T follicular helper cell (primary cell): ENCODE measurements at places on chromosomes 2 and 18.

GRCh38 chr2:173305303-173305702 is 49.4 kb upstream of the CDCA7 start:
- DNase-seq: no peak

DNA sequence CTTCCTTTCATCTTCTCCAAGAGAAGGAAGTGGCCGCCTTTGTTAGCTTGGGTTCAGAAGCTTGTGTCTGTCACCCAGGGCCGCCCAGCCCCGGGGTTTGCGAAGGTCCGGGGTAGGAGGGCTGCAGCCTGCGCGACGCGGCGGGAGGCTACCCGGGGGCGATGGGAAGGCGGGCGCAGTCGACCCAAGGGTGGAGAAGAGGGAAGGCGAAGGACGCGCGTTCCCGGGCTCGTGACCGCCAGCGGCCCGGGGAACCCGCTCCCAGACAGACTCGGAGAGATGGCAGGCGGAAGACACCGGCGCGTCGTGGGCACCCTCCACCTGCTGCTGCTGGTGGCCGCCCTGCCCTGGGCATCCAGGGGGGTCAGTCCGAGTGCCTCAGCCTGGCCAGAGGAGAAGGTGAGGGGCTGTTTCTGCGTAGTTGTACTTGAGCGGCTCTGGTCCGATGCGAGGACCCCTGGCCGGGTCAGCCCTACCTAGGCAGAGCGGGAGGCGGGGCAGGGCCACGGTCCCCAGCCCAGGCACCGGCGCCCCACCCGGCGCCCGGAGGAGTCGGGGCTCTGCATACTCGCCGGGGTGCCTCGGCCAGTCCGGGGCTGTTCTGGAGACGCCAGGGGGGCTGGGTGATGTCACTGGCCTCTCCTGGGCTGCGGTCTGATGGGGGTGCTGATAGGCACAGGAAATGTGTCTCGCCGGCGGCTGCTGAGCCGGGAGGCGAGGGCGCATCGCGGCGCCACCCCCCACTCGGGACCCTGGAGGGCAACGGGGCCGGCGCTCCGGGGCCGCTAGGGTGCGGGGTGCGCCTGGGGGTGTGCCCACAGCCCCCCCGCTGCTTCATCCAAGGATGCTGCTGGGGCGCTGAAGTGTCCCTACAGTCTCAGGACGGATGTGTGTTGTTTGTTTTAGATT is at the start of gene QPCT:
Gene QPCT (plus strand): TSS at position 178 of the 909 bp plus-strand sequence. CDS start 102 bp downstream, at position 280.
- DNase-seq: peak; percentile 40

DNA sequence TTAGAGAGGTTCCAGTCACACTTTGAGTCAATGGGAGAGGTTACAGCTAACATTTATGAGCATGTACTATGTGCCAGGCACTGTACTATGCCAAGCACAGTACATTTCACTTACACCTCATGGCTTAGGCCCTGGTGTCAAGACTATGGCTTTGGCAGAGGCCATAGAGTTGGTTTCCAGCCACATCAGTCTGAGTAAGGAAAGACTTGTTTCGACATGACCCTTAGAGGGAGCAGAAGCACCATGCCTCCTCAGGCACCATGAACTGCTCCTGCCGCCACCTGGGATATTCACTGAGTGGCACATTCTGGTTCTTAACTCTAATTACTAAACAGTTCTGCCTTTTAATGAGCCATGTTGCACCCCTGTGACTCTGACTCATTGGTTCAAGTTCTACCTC is 12.7 kb downstream of the DGUOK start:
- DNase-seq: no peak

DNA sequence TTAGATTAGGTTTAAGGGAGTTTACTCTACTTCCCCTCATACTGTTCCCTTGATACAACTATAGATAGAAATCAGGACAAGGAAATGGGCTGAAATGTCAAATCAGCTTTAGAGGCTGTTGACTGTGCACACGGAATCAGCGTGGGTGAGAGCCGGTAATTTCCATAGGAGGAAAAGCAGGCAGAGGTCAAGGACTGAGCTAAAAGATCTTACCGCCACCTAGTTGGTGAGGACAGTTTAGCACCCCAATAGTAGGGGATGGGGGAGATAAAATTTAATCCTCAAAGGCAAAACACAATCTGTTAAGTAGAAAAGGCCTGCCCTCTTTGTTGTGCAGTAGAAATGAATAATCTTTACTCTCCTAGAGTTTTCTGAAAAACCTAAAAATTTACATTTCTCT is 1154.5 kb upstream of the CHAC2 start:
- DNase-seq: no peak

- DNase-seq: no peak
Measured at GRCh38 chr2:53913721-53914120, 54.0 kb upstream of the GPR75 start.

DNA sequence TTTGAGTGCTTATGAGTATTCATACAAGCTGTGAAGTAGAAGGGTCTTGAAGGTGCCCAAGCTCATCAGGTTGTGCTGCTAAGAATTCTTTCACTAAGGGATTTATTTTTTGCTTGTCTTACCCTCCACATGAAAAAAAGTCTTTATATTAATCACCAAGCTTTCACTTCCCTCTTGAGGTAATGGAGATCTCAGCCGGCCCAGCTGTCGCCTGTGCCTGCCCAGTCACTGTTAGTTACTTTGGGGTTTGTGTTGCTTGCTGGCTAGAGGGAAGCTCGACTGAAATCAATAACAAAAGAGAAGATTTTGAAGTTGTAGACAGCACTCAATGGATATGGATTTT is 21.9 kb downstream of the MC2R start:
- DNase-seq: no peak

GRCh38 chr2:68169308-68169707 is 11.6 kb downstream of the PNO1 start:
- DNase-seq: no peak

DNA sequence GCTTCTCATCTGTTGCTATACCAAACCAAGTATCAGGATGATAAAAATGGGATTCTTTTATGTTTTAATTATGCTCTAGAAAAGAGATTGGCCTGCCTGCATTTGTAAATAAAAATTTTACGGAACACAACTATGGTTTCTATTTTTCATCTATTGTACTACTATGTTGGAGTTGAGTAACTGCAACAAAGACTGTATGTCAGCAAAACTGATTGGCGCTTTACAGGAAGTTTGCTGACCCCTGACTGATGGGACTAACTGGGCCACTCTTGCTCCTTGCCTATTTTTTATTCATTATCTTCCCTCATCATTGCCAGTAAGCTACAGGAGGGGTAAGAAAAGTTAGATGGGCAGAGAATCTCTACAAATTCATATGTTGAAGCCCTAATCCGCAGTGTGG is 242.3 kb downstream of the FSIP2 start:
- no peak for DNase-seq

DNA sequence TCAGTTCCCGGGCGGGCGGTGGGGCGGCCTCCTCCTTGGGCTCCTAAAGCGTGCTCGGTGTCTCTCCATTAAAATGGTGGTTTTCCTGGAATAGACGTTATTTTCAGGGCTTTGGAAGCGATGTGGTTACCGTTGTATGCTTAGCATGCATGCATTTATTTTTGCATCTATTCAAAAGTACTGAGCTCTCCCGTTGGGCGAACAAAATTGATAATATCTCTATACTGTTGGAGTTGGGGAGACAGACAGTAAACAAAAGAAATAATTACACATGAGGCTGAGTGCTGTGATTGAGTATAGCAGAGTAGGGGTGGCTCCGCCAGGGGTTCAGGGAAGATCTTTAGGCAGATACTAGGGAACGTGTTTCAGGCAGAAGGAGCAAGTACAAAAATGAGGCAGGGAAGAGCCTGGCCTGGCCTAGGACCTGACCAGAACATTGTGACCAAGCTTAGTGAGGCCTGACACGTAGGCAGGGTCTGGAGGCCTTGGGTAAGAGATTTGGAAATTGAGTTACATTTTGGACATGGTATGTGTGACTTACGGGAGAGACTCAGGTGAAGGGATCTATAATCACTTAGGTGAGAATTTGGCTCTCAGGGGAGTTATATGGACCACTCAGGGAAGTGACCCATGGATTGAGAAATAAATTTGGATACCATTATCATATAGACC is 674 bp downstream of the NCAPH start:
- no peak for DNase-seq

GRCh38 chr2:72780477-72780876 is 45.4 kb downstream of the EXOC6B start:
- no peak for DNase-seq

GRCh38 chr2:54329482-54330161 is 73.6 kb upstream of the TSPYL6 start:
- no peak for DNase-seq
